ENCODE measurements at places on chromosomes 7 and 10.

GRCh38 chr7:135158141-135158655, 10.3 kb downstream of the TMEM140 start:
- no peak for DNase-seq

DNA sequence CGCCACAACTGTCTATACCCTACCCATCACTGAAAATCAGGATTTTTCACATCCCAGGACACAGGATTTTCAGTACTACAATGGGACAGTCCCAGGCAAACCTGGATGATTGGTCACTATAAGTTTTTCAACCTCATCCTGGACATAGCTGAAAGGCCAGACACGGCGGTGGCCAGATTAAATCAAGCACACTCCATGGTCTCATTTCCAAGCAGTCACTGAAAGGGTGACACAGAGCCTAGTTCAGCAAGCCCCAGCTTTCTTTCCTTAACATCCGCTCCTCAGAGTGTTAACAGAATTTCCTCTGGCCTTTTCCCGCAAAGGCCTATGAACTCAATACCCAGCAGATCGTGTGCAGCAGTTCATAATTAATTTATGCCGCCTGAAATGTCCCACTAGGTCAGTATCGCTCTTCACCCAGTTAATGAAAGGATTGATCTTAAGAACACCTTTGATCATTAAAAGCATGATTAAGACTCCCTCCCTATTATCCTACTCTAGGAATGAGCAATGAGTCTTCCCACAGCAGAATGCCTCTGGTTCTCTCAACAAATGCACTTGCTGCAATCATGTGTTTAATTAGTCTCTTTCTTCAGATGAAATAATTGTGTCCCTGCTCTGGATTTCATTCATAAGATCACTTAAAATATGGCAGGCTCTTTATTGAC, 104.0 kb upstream of the NANOS1 start:
- DNase-seq: no peak

GRCh38 chr7:22612776-22613175, 112.8 kb upstream of the STEAP1B start:
- DNase-seq: no peak

DNA sequence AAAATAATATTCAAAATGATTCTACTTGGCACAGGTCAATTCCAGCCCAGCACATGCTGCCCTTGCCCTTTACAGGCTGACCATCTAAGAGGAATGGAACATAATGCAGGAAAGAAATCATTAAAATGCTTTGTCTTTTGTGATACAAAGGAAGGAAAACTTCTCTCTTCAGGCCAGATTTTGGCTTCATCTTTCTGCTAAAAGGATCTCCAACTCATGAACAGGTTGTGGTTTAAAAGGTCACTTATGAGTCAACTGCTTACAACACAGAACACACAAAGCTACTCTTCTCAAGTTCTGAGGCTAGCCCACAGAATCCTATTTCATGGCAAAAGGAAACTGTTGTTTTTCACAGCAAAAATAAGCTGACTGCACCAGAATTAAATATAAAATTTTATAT, 197.1 kb downstream of the DOCK4 start:
- DNase-seq: no peak

GRCh38 chr7:38694326-38694725, 63.2 kb upstream of the AMPH start:
- DNase-seq: no peak

GRCh38 chr7:129370812-129371211, 63.4 kb upstream of the STRIP2 start:
- DNase-seq: no peak

DNA sequence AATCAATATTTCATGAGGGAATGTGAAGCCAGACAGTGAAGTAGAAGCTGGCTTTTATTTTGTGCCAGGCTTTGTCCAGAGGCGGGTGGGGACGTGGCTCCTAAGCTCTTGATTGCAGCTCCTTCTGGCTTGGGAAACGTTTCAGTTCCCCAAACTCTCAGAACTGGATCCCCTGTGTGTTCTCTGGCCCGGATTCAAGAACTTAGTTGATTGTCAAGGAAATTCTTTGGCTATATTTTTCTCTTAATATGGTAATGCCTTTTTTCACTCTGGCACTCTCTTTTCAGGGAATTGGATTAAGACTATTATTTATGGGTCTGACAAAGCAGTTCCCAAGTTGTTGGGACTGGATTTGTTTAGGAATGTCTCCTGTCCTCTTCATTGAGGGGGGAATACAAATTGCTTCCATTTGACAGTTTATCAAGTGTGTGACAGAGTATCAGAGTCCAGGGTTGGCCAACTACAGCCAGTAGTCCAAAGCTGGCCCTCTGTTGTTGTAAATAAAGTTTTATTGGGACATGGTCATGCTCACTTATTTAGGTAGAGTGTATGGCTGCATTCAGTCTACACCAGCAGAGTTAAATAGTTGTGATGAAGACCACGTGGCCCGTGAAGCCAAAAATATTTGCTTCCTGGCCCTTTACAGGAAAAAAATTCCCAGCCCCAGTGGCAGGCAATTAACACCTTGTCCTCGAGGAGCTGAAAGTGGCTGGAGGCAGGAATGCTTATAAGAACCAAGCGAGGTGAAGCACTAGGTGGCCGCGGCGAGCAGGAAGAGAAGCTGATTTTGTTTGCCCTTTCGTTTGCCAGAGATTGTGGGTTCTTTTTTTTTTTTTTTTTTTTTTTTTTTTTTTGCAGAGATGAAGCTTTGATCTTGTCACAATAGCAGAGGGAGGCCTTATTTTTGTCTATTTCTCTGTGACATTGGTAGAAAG, 34.3 kb downstream of the HTRA1 start:
- DNase-seq: no peak

DNA sequence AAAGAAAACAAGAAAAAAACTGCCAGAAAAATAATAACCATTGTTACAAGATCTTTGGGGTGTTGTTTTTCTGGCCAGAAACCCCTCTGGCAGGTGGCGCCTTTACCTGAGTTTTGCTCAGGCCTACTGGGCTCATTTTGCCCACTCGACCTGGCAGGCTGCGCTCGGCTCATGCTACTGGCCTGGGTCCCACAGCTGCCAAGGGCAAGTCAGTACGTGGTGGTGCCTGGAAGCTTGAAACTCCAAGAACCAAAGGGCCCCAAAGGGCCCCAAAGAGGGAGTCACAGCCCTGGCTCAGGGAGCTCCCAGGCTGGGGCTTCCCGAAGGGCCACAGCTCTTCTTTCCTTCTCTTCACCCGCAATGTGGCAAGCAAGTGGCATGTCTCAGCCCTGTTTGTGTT, 42.7 kb downstream of the CACUL1 start:
- DNase-seq: no peak

GRCh38 chr7:77157446-77157845, 35.0 kb downstream of the CCDC146 start:
- no peak for DNase-seq

GRCh38 chr7:111744501-111745155, 182.3 kb upstream of the IMMP2L start:
- no peak for DNase-seq

DNA sequence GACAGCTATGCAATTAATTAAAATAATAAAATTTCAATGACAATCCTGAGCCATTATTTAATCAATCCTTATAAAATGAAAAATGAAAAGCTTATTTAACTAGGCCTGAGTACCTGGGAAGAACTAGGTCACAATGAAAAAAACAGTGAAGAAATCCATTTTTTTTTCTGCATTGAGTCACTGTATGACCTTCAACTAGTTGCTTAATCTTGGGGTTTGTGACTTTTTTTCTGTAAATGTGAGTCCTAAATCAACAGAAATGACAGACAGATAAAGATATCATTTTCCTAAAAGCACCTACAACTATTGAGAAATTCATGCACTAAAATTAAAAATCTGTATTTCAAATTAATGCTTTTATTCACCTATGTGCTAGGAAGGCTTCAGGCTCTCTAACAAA, 96.8 kb downstream of the TMEM26 start:
- no peak for DNase-seq

DNA sequence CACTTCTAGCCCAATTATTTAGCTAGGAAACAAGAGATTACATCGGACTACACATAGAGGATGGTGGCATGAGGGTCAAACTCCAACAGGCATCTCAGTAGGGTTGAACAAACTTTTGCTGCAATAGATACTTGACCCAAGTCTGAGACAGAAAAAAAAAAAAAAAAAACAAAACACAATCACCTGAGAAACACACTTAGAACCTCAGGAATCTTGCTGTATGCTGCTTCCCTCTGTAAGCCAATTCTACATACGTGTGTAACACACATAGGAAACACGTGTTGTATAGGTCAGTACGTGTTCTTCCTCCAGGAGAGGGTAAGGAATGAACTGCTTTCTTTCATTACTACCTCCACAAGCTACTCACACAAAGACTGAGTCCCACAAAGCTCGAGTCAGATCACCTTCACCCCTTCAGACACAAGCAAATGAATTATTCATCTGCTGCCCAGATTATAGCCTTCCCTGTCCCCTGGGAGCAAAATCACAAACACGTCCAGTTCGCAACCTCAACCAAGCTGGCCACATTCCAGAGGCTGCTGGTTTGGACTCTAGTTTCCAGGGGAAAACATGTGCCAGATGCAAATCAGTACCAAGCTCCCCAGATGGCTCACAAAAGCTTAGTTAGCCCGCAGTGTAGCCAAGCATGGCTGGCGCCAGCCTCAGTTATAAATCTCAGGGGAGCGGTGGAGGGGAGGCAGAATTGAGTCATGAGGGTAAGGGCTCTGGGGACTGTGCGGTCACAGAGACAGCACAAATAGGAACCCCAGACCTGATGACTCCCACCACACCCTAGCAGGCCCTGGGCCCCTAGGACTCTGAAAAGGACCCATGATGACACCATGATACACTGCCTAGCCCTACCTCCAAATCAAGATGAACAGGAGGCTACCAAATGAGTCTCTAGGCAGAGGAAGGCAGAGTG, 15.1 kb downstream of the PSAP start:
- DNase-seq: no peak

GRCh38 chr7:48289656-48290055, 118.4 kb downstream of the ABCA13 start:
- no peak for DNase-seq

DNA sequence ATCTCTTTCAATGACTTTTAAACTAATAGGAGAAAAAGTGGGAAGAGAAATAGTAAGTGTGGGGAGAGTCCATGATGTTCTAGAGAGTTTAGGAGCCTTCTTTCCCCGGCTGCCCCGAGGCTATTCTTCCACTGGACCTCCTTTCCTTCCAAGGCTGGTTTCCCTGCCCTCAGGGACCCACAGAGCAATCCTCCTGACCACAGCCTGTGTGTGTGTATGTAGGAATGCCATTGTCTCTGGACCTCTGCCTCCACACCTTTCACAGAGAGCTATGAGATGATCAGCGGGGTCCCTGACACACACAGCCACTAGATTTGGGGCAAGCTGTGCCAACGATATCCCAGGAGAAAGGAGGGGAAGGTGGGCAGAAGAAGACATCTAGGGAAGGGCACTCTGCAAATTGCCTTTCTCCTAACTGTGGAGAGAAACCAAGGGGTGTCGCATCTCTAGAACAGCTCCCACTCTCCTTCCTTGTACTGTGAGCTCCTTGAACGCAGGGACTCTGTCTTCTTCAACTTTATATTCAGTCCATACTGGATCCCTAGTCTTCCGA, 13.3 kb upstream of the CHCHD3 start:
- no peak for DNase-seq

- DNase-seq: no peak
These were observed 213.9 kb downstream of the DYNC1I1 start for GRCh38 chr7:95986178-95986764.

GRCh38 chr7:40880581-40880980, 745.8 kb downstream of the SUGCT start:
- DNase-seq: no peak

DNA sequence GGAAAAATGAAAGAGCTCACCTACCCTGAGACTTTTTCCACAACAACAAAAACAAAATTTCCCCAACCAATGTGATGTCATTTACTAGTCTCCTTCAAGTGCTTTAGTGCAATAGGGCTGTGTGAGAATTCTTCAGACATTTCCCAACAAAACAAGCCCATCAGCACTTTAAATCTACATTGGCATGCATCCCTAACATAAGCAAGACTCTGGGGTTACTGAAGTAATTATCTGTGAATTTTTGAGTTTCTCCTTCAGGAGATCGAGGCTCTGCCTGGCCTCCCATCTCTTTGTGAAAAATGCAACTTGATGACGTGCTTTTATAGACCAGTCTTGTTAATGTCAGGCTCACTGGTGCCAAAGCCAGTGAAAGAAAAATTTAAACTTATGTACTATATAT, 255.6 kb downstream of the GFRA1 start:
- DNase-seq: no peak

- DNase-seq: no peak
These were observed 94.6 kb upstream of the MACROH2A2 start for GRCh38 chr10:69957886-69958555.

- DNase-seq: no peak
These were observed 12.4 kb downstream of the GFRA1 start for GRCh38 chr10:116260599-116260998.

GRCh38 chr7:47683485-47683898, 101.6 kb upstream of the TNS3 start:
- no peak for DNase-seq

GRCh38 chr7:107499731-107500130, 29.9 kb downstream of the GPR22 start:
- no peak for DNase-seq

- no peak for DNase-seq
These were observed 4.8 kb downstream of the ADCYAP1R1 start for GRCh38 chr7:31056775-31057346.

DNA sequence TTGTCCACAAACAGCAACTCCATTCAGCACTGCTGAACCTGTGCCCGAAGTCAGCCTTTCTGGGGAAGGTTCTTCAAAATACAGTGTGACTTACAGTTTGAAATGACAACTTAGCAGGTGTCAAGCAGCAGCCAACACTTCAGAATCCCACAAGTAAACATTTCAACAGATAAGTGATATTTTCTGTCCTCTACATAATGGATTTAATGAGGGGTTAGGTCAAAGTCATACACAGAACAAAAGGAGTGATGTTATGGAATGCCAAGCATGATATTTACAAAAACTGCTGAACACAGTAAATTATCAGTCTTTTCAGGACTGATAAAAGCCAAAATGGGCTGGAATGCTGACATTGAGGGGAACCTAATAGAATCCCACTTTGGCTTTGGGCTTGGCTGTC, 77.6 kb upstream of the JAZF1 start:
- no peak for DNase-seq

GRCh38 chr10:31768467-31768866, 160.2 kb downstream of the ARHGAP12 start:
- no peak for DNase-seq

GRCh38 chr7:41187322-41187721, 515.6 kb downstream of the INHBA start:
- no peak for DNase-seq
